ENCODE measurements at places on chromosomes 5 and 9. TPM values are rescaled to one million over a fixed set of nuclear protein-coding genes. Genes with fewer than 3 reads are reported as not detected.

The VAV2 gene
- total RNA-seq = 39.1 TPM

The DPYSL3 gene
- 925 TPM for total RNA-seq

The PTGR1 gene
- total RNA-seq = 10.6 TPM

The SEMA4D gene
- total RNA-seq = 10.6 TPM

The PRR7 gene
- 8.9 TPM for total RNA-seq

The SLC36A1 gene
- total RNA-seq = 7.6 TPM

Data from temporal lobe (tissue), 4 donors.